Esophagus mucosa (tissue), 1 donor: ENCODE measurements at places on chromosomes 11 and 22. TPM values are rescaled to one million over a fixed set of nuclear protein-coding genes. Genes with fewer than 3 reads are reported as not detected.

The OR8I2 gene
- not detected for total RNA-seq

The MPPED2 gene
- total RNA-seq: 0.72 TPM

DNA sequence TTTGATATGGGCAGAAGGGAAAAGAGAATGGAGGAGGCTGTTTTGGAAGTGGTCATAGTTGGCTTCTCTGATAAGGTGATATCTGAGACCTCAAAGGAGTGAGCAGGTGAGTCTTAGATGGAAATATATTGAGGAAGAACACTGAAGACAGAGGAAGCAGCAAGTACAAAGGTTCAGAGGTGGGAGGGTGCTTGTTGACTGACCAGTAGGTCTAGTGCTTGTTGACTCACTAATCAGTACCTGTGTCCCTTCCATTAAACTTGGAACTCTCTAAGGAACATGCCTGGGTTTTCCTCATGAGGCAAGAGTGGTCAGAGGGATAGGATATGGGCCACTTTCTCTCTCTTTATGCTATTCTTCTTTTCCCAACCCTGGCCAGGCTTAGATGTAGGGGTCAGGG lies 25.6 kb upstream of the GLYATL1 start:
- ATAC-seq: no peak

- ATAC-seq: peak; percentile 43
Measured at GRCh38 chr11:6298605-6299004, 21.7 kb downstream of the CAVIN3 start.

GRCh38 chr22:41848468-41848867 lies 15.6 kb downstream of the SREBF2 start:
- peak; percentile 83 for ATAC-seq

- peak; percentile 64 for ATAC-seq
Measured at GRCh38 chr11:108135845-108136544, 14.6 kb downstream of the ACAT1 start.
